ENCODE measurements at places on chromosomes 6 and 20.

DNA sequence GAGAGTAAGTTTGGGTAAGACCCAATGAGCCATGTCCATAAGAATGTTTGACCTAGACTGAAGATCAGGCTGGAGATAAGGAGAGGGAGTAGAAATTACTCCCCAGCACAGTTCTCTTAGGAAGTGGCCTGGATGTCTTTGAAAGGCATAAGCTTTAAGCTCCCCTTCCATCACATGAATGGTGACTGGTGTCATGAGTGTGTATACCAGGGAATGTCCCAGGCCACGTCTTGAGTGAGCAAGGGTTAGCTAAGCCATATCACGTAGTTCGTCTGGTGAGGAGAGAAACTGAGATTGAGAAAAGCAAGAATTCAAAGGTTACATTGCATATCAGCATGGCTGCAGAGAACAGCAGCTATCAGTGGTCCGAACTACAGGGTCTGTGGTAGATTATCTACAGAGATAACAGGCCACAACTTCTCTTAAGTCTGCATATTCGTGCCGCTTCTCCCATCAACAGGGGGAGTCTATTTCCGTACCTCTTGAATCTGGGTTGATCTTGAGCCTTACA is 60.1 kb upstream of the BMP2 start:
- peak; percentile 90 for DNase-seq

GRCh38 chr6:30781743-30782424 is 37.5 kb upstream of the IER3 start:
- DNase-seq: peak; percentile 93

DNA sequence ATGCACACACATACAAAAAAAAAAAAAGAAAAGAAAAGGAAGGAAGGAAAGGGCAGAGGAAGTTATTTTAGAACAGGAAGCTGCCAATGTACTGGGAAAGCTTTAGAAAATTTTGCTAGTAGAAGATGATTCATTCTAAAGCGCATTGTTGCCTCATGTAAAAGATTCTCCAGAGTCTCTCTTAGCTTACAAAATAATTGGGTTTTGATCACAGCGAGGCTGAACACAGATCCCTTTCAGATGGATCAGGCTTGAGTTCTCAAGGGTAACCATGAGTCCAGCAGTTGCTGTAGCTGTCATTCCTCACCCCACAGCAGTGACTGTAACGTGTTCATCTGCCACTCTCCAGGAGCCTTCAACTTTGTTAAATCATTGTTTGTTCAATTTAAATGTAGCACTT is 81.9 kb downstream of the PHACTR2 start:
- no peak for DNase-seq

GRCh38 chr6:13544454-13545186 is 29.8 kb upstream of the SIRT5 start:
- no peak for DNase-seq

DNA sequence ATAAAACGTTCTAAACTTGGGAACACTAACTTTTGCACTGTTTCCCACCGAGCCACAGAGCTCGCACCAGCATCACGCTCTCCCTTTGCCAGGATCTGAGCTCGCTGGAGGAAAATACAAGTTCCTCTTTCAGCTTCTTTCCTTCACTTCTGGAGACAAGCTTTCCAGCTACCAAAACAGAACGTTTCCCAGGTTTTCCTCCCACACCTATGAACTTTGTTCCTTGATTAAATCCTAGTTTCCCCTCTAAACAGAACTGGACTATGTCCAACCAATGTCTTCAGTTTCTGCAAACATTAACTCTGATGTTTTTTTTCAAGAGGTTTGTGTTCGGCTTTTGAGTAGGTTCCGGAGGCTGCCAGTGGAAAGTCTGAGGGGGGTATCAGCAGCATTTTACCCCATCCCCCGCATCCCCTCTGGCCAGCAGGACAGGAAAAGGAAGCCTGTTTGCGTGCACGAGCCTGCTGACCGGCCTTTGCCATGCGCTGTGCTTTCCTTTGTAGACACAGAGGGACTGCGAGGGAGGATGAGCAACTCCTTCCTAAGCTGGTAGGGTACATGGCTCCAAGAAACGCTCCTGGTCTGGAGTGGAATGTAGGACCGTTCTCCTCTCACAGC is 135.5 kb downstream of the LY86 start:
- peak; percentile 94 for DNase-seq

GRCh38 chr6:15247500-15248450 is 1.9 kb downstream of the JARID2 start:
- DNase-seq: peak; percentile 80

DNA sequence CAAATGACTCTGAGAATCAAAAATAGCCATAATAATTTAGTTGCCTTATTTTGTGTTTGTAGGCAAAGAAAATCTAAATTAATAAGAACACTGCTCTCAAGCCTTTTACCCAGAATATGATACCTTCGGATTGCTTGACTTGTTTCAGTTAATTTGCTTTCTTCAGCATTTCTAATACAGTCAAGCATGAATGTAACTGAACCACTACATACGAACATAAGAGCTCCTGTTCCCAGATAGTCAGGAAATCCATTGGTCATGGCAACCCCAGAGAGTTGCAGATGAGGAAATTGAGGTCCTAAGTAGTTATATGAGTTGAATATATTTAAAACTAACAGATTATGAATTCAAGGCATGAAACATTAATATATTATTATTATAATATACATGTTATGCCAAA is 2.9 kb downstream of the FRK start:
- no peak for DNase-seq

DNA sequence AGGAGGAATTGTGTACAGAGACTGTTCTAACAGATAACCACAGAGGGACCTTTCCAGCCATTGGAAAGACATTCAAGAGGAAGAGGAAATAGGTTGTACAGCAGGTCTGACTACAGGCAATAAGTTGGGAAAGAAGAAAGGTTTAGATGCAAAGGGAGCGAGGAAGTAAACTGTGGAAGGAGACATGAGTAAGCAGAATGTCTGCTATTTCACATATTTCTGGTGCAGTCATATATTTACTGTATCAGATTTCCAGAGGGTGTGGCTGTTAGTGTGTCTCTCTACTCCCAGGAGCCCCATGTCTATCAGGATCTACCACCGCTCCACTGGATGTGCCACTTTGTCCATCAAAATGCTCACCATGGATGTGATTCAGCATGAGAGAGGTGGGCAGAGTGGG is 25.9 kb downstream of the MRS2 start:
- no peak for DNase-seq

DNA sequence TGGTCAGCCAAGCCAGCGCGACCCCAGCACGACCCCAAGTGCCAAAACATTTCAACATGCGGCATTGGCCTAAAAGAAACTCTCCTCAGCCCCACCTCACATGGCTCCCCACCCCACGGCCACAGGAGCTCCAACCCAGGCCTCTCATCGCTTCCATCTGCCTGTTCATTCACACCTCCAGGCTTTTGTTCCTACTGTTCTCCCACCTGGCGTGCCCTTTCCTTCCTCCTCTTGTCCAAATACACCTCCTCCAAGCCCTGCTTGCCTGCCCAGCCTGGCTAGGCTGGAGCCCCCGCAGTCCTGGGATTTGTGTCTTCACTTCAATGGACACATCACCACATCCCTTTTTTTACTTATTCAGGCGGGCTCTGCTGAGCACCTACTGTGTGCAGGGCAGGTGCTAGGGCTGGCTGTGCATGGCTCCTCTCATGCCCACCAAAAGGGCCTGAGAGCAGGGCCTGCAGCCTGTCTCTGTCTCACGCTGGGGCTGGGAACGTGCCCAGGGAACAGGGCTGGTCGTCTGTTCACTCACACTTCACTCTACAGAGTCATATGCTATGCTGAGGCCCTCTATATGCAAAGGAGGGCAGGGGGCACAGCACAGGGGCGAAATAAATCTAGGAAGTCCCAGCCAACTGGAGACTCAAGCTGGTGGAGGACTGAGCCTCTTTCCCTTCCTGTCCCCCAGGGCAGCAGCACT is 61.1 kb downstream of the GRM4 start:
- DNase-seq: no peak

DNA sequence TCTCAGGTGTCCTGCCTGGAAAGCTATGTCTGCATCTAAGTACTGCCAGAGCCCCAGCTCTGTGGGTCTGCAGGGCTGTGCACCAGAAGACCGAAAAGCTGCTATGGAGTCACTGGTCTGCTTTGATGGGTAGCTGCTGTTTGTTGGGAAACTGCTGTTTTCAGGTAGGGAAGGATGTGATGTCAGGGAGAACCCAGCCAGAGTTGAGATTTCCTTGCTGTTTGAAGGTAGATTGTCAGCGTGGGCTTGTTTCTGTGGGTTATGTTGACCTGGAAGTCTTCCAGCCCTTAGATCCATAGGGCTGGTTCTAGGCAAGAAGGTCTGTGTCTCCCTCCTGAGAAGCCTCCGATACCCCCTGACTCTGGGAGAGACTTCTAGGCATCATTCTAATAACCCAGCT is 12.2 kb upstream of the SHLD1 start:
- no peak for DNase-seq

DNA sequence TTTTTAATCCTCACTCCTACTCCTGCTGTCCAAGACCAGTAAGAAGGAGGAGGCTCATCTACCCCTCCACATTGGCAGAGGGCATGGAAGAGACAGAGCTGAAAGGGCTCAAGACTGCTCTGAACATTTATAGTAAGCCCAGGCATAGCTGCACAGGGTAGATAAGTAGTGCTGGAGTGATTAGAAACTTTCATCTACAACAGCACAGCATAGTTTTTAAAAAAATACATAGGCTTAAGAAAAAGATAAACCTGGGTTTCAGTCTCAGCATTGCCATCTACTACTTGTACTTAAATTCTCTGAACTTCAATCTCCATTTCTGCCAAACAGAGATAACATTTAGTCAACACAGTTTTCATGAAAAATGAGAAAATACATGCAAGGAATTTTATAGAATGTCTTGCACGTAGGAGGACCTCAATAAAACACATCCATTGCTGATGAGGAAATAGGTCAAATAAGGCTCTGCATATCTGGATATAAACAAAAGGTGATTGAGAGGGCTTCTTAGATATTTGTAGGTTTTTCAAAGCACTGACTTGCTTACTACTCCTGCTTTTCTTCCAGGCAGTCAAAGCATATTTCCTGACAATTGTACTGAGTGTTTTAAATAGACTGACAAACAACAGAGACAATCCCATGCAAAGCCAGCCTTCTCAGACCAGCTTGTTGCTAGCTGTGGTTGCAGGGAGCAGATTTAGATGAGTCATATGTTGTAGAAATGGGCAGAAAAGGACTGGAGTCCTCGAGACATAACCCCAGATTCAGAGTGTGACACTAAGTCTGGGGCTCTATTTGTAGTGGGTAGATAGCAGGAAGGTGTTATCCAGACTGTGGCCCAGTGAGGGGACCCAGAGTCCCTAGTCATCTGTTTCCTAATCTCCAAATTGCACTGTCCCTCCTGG is 107.4 kb upstream of the TAB2 start:
- DNase-seq: peak; percentile 66

DNA sequence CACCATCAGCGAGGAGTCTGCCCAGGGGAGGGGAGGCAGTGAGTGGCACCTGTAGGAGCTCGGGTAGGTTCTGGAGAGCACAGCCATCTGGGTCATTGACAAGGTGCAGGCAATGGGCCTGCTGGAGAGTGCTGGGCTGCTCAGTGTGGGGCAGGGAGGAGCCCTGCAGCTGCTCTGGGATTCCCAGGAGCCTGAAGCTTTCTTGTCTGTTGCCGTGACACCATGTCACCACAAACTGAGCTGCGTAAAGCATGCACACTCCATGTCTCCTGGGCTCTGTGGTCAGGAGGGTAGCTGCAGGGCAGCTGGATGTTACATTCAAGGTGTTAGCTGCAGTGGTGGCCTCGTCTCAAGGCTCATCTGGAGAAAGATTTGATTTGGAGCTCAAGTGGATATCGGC is 4.5 kb upstream of the SLC22A1 start:
- DNase-seq: no peak

DNA sequence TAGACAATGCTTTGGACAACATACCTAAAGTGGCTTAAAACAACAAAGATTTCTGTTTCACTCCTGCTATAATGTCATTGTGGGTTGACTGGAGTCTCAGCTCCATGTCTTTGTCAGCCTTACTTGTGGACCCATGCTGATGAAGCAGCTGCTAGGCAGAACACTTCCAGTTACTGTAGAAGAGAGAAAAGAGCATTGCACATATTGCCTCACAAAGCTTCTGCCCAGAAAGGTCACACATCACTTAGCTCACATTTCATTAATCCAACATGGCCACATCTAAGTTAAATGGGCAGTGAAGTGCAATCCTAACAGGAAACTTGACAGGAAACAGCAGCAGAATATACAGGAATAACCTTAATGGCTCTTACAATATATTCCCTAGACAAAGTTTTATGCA is 480.5 kb upstream of the HTR1E start:
- no peak for DNase-seq

DNA sequence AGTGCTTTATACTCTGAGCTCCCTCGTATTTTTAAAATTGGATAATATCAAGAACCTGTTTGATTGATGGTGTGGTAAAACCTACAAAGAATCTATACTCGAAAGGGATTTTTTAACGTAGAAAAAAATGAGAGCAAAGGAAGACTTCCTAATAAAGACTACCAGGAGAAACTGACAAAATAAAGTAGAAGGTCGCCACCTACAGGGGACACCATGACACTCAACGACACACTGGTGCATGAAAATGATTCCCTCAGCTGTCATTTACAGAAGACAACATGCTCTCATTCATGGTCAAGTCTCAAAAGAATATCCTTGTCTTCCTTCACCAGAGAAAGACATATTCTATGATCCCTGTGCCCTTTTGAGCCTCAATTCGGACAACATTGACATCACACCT is 10.1 kb upstream of the NHSL1 start:
- peak; percentile 73 for DNase-seq

DNA sequence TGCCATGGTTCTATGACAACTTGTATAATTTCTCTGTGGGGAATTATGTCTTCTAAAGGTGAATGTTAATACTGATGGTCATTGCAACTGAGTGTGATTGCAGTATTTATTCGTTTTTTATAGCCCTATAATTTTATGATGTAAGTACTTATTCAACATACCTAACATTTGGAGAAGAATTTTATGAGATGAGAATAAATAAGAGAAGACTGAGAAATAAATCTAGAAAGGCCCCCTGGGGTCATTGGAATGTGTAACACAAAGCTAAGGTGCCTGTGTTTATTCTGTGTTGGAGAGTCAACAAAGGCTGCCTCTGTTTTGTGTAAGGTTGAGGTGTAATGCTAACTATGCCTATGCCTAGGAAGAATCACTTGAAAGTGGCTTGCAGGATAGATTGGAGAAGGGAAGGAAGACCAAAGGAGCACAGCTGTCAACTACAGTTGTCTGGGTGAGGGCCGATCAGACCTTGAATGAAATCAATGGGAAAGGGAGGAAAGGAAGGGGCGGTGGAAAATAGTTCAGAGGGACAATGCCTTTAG is 1076.7 kb downstream of the KIF16B start:
- DNase-seq: no peak

DNA sequence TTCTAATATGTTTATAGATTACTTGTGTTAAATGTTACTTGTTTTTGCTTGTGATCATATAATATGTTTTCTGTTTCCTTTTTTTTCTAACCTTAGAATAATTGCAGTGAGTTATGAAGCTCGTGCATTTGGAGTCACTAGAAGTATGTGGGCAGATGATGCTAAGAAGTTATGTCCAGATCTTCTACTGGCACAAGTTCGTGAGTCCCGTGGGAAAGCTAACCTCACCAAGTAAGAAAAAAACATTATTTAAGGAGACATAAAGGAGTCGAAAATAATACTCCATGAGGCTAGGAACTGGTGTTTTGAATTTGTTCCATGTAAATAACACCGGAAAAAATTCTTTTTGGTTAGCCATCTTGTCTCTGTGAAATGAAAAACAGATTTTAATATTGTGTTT is 6.9 kb downstream of the POLH start:
- DNase-seq: no peak

- DNase-seq: peak; percentile 87
Observed at GRCh38 chr6:13454286-13455221, 32.8 kb downstream of the GFOD1 start.
